Hippocampal formation (tissue), 2 donors: ENCODE measurements at places on chromosomes 11 and 22.

DNA sequence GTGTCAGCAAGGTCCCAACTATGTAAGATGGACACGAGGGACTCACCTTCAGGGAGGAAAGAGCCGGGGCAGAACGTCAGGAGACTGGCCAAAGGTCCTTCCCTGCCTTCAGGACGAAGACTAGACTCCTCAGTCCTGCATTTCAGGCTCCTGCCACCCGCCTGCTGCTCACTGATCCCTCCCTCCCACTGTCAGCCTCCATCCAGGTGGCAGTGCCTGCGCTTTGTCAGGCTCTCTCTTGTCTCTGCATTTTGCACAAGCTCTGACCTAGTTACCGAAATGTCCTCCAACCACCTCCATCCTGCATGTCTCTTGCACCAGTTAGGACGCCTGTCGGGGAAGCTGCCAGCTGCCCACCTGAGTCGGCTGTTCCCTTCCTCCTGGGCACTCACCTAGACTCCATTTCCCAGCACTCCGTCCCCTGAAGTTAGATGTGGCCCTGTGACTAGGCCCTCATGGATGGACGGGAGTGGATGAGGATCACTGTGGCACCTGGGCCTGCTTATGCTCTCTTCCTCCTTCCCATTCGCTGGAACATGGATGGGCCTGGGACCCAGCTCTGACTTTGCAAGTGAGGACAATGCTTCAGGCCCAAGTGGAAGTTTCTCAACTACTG is 8.0 kb downstream of the B3GNT6 start:
- DNase-seq, result no peak

- DNase-seq, result no peak
Measured at GRCh38 chr11:93814966-93815633, 31.0 kb downstream of the MED17 start.

GRCh38 chr11:69437876-69438205 is 43.6 kb upstream of the LINC01488 start:
- DNase-seq, result no peak

DNA sequence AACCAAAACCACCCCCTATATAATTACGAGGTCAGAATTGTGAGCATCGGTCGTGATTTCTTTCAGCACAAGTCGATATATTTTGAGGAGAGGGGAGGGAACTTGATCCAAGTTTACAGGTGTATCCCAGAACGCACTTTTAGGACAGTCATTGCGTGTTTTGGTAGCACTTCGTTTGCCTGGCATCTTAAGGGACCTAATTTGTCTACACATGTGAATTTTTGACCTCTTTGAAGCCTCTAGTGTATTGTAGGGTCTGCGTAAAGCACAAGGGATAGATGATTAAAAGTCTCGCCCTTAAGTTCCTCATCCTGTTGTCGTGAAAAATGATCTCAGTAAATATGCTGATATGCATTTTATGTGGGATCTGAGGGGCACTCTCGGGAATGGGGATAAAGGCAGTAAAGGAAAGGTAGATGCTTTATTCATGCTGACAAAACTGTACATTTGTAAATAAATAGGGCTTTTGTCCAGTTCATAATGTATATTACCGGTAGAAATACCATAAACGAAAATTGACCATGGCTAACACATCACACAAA is 632 bp upstream of the CCDC34 start:
- DNase-seq, result no peak

- DNase-seq, result no peak
Measured at GRCh38 chr11:76653674-76654284, 16.8 kb downstream of the LRRC32 start.

DNA sequence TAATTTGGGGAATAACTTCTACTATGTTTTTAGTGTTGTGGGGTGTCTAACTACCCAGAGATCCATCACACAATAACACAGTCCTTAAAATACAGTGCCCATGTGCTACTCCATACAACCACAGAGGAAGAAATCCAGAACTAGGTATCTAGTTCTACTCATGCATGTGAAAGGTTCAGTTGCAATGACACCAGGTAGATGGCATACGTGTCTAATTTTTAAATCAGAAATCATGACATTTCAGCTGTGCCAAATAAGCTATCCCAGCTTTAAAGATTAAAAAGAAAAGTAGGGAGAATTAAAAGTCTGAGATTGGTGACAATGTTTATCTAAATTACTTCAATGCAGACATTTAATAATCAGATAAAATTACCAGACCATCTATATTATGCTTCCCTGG is 122.2 kb downstream of the CD44 start:
- DNase-seq, result no peak

DNA sequence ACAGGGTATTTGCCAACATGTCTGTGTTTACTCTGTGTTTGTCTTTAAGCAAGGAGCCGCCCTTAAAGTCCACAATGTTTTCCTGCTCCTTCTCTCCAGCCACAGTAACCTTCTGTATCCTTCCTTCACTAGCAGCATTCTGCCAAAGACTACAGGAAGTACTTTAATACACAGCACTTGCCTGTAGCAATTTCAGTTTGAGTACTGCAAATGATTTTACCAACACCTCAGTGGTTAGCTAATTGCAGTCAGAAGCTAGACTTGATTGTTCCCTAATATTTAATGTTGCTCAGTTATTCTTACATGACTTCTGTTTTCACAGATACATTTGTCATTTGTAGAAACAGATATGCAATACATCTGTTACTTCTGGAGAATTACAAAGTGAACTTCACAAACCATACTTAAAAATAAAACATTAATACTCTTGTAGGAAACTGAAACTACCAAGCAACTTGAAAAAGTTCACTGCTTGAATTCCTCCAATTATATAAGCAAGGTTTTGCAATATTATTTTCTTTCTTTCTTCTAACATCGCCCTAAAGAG is 69.1 kb downstream of the FCHSD2 start:
- DNase-seq, result peak; percentile 16

DNA sequence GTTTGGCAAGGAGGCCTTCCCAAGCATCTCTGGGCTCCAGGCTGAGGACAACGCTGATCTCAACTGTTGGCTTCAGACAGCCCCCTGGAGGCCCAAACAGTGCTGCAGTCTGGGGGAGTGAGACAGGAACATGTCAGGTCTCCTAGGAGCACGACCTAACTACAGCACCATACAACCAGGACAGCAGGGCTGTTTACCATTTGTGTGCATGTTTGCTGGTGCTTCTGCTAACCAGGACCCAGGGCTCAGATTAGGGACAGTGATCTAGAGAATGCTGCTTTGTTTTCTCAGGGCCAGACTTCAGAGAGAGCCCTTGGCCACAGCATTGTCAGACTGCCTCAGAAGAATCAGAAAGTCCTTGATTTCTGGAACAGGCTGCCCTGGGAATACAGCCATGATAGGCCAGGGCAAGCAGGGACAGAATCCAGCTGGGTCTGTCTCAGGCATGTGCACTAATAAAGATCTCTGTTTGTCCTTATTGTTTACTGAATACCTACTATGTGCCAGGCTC is 126.5 kb downstream of the VPREB1 start:
- DNase-seq, result peak; percentile 7

DNA sequence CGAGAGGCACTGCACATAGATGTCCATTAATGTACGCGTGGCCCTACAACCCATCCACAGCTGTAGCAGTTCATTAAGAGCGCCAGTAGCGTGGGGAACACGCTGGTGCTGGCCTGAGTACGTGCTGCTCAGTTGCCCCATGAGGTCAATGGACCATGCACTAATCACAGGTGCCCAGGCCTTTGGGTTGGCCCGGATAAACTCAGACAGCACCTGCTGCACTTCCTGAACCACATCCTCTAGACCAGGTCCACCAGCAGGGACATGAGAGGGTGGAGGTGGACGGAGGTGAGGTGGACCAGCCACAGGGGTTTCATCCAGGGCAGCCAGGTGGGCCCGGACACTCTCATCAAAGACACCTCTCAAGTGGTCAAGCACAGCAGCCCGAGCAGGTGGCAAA is 3.1 kb upstream of the GANAB start:
- no peak for DNase-seq

DNA sequence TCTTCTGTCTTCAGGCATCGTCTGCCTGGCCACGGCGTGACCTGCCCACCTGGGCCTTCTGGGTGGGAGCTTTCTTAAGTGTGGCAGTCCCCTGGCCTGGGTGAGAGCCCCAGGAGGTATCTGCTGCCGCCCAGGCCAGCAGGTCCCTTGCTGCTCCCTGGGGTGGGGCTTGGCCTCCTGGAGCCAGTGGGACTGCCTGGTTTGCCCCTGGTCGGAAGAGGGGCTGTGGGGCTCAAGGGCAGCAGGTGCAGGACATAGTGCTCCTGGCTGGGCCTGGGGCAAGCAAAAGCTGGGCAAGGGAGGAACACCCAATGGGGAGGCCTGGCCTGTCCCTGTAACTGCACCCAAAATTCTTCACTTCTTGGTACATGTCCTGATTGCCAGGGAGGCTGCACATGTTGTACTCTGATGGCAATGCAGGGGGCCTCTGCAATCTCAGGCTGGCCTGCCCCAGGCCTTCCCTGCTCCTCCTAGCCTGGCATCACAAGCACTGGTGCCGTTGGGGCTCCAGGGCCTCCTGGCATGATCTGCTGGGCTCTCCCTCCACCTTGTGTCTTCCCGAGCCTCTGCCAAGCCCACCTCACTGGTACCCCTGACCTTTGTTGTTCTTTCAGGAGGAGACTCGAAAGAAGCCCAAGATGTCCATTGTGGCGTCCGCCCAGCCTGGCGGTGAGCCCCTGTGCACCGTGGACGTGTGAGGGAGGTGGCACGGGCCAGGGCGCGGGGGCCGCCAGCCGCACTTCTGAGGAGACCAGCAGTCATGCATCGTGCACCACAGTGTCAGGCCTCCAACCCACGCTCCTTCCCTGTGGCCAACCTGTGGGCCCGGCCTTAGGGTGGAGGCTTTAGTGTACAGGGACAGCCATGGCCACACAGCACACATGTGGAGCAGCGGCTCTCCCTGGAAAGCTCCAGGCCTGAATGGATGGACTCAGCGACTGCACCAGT is 6.2 kb upstream of the RANBP1 start:
- DNase-seq, result no peak

- DNase-seq, result no peak
Measured at GRCh38 chr11:72836111-72836510, 21.9 kb downstream of the ATG16L2 start.

DNA sequence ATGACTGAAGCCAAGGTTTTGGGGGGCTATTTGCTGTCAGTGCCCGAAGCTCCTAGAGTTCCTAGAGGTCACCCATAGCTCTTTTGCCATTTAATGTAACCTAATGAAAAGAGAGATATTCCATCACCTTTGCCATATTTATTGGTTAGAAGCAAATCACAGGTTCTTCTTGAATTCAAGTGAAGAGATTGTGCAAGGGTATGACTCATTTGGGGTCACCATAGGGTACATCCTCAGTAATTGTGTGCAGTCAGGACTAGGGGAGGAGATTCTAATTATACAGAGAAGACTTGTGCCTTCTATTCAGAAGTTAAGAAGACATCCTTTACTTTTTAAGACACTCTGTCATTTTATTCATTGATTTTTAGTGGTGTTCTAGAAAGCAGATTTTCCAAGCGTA is 6.9 kb upstream of the PRAME start:
- DNase-seq, result no peak

DNA sequence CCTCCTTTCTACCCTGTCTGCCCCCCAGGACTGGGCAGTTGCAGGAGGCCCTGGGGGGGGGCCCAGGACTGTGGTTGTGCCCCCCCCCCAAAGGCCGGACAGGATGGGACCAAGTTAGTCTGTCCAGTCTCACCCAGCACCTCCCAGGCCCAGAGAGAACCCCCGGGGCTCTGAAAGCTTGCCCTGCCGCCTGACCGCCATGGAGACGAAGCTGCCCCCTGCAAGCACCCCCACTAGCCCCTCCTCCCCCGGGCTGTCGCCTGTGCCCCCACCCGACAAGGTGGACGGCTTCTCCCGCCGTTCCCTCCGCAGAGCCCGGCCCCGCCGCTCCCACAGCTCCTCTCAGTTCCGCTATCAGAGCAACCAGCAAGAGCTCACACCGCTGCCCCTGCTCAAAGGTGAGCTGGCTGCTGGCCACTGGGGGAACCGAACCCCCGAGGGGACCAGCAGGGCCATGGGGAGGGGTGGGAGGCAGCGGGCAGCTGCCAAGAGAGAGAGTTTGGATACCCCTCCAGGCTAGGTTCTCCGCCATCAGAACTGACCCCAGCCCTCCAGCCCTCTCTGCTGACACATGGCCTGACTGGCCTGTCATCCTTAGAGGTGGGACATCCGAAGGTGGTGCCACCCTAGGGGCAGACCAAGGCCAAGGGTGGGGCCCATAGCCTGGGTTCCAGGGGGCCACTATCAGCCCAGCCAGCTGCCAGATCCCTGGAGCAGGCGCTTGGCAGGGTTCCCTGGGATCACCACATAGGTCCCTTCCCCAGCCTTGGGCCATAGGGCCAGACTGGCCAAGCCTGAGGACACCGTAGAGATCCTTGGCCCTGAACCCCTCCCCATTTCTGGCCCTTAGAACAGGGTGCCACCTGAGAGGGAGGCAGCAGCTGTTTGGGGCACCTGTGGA is 1.3 kb downstream of the PPP2R5B start:
- DNase-seq, result no peak

GRCh38 chr11:69138265-69138664 is 17.5 kb upstream of the SMIM38 start:
- DNase-seq, result no peak

- DNase-seq, result no peak
Measured at GRCh38 chr22:41070665-41071331, 21.6 kb upstream of the EP300 start.

DNA sequence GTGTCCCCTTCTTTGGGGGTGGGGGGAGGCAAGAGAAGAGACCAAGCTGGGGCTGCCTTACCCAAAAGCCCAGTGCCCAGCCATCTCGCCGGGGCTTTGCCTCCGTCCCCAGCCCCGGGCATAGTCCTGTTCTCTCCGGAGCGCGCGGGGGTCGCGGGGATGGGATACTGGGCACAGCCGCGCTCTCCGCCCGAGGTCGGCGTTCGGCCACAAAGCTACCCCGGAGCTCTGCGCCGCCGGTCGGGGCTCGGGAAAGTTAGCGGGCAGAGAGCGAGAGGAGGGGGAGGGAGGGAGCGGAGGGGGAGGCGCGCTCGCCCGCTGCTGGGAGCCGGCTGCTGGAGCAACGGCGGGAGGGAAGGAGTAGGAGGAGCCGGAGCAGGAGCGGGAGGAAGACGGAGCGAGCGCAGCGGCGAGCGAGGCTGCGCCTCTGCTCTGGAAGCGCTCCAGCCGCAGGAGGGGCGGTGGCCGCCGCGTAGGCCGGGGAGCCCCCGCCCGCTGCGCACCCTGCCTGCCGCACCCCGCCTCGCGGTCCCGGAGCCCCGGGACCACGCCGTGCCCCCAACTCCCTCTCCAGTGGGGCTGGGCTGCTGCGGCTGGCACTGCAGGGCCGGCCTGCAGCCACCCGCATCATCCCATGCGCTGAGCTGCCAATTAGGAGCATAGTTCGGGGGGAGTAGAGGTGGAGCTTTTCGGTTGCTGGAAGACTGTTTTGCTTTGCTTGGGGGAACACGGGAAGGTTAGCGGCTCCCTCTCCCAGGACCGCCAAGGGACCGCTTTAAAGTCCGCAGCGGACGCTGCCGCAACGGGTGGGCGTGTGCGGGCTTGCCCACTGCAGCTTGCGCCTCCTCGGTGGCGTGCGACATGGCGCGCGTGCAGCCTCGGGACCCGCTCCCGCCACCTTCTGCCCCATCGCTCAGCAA is at the start of gene SCN4B:
TSS of gene SCN4B (minus strand) at position 272 of the 920 bp plus-strand sequence. CDS start at position 122, 150 bp downstream.
- DNase-seq, result peak; percentile 38

- no peak for DNase-seq
Measured at GRCh38 chr11:34181856-34182405, 76.5 kb downstream of the NAT10 start.
